Esophagus squamous epithelium (tissue), 5 donors: ENCODE measurements at places on chromosomes 2 and 18. TPM values are rescaled to one million over a fixed set of nuclear protein-coding genes. Genes with fewer than 3 reads are reported as not detected.

Gene ZBTB14
- total RNA-seq, result 10.2 TPM

Gene MROH2A
- total RNA-seq, result 0.83 TPM

Gene ARL4C
- 20.2 TPM for total RNA-seq

Gene FLACC1
- 0.19 TPM for total RNA-seq

Gene REG3G
- not detected for total RNA-seq
